ENCODE measurements at places on chromosomes 5 and 9.

- no peak for DNase-seq
Observed at GRCh38 chr5:43619911-43620310, 16.9 kb downstream of the NNT start.

DNA sequence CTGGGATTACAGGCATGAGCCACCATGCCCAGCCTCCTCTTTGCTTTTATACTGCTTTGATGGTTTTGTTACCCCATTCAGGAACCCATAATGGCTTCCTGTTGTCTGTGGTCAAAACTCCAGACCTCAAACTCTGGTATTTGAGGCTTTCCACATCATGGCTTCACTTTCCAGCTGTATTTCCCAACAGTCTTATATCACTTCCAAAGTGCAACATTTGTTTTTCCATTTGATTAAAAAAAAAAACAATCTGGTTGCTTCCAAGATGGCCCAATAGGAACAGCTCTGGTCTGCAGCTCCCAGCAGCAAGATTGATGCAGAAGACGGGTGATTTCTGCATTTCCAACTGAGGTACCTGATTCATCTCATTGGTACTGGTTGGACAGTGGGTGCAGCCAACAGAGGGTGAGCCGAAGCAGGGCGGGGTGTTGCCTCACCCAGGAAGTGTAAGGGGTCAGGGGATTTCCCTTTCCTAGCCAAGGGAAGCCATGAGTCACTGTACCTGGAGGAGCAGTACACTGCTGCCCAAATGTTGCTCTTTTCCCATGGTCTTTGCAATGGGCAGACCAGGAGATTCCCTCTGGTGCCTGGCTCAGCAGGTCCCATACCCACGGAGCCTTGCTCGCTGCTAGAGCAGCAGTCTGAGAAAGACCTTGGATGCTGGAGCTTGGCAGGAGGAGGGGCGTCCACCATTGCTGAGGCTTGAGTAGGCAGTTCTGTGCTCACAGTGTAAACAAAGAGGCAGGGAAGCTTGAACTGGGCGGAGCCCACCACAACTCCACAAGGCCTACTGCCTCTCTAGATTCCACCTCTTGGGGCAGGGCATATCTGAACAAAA, 458.4 kb downstream of the KDM4C start:
- no peak for DNase-seq

- no peak for DNase-seq
Observed at GRCh38 chr9:29514336-29514735, 1941.1 kb upstream of the C9orf72 start.

- DNase-seq: no peak
Observed at GRCh38 chr5:39218482-39219402, 621 bp downstream of the FYB1 start.

DNA sequence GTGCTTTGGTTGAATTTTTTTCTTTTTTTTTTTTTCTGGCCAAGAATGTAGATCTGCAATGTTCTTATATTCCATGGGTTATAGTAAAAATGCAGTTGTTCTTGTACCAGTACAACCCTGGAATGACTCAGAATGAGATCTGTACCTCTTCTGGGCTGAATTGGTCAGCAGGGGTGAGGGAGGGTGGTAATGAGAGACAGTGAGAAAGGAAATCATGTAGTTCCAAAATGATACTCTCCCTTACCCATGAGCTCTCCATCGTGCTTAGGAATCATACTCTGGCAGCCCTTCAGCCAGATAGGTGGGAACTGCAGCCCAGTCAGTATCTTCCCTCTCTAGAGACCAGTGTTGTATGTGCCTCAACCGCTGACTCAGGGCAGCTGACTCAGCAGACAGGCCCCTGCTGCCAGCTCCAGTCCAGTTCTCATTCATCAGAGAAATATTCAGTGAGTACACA, 2.1 kb upstream of the GLIS3 start:
- peak; percentile 68 for DNase-seq

DNA sequence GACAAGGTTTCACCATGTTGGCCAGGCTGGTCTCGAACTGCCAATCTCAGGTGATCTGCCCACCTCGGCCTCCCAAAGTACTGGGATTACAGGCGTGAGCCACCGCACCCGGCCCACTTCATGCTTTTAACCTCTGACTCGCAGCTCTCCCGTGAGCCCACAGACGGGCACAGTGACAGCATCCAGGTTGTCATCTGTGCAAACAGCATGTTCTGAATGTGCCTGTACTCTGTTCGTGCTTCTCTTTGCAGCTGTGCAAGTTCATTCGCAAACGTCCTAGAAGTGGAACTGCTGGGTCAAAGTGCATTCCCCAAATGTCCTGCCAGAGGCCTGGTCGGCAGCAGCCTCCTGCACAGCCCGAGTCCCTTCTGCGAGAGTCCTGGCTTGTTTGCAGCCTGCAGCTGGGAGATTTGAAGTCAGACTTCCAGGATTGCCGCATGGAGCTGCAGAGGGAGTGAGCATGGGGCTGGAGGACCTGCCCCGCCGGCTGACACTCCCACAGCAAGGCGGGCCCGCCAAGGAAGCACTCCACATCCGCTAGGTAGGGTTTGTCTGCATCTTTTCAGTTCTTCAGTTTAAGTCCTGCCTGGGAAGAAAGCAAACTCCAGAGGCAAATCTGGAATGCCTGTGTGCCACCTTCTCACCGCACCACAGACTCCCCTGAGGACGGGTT, 3.4 kb downstream of the BRD3OS start:
- no peak for DNase-seq

- no peak for DNase-seq
Observed at GRCh38 chr9:132478353-132479050, 68.5 kb downstream of the CFAP77 start.

- no peak for DNase-seq
Observed at GRCh38 chr5:111813537-111813936, 56.5 kb upstream of the NREP start.
